Osteocyte (in vitro differentiated cells): ENCODE measurements at places on chromosomes 7 and 10. TPM values are rescaled to one million over a fixed set of nuclear protein-coding genes. Genes with fewer than 3 reads are reported as not detected.

GRCh38 chr10:113067501-113067900 lies 117.5 kb downstream of the TCF7L2 start:
- peaks cover 23% of the 10 kb centered on the region for H3K36me3 ChIP-seq
- no peaks in the 10 kb centered on the region for H3K27me3 ChIP-seq
- H3K4me1 ChIP-seq: peaks cover 9% of the 10 kb centered on the region

DNA sequence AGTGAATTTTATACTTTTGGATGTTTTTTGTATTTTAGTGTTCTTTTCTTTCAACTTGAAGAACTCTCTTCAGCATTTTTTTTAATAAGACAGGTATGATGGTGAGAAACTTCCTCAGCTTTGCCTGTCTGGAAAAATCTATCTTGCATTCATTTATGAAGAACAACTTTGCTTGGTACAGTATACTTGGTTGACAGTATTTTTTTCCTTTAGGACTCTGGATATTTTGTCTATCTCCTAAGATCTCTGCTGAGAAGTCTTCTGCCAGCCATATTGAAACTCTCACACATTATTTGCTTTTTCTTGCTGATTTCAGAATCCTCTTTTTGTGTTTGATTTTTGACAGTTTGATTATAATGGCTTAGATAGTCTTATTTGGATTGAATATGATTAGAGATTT lies 405.0 kb upstream of the GHITM start:
- H3K4me1 ChIP-seq: no peaks in the 10 kb centered on the region
- no peak overlapping the region for H3K27ac ChIP-seq
- DNase-seq: no peak
- peaks cover 3% of the 10 kb centered on the region for H3K27me3 ChIP-seq
- no peak overlapping the region for H3K4me3 ChIP-seq

DNA sequence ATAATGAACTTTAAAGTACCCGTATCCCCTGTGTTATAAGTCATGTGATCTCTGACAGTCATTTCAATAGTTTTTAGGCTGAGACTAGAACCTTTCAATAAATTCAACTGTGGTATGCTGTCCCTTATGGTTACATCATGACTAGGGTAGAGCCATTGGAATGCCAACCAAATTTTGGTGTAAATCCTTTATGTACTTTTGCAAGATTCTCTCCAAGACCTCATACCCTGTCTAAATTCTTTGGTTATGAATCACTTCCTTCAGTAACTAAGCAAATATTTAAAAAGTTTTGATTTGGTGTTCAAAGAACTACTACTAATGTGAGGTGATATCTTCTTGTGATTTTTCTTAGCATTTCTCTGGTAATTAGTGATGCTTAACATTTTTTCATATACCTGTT lies 20.8 kb upstream of the OR6B1 start:
- DNase-seq: no peak
- H3K27ac ChIP-seq: peak overlapping the region; percentile 65
- no peaks in the 10 kb centered on the region for H3K27me3 ChIP-seq
- H3K4me1 ChIP-seq: peaks cover 22% of the 10 kb centered on the region
- no peak overlapping the region for H3K4me3 ChIP-seq
- H3K36me3 ChIP-seq: no peaks in the 10 kb centered on the region

FBXW4 gene
- total RNA-seq: 44.6 and 51.5 TPM in 2 replicates

- H3K27me3 ChIP-seq: no peaks in the 10 kb centered on the region
- no peak overlapping the region for H3K27ac ChIP-seq
- H3K36me3 ChIP-seq: no peaks in the 10 kb centered on the region
- H3K4me3 ChIP-seq: no peak overlapping the region
Observed at GRCh38 chr10:30829901-30830300, 200.3 kb upstream of the LYZL2 start.

GRCh38 chr10:113097036-113097435 lies 147.0 kb downstream of the TCF7L2 start:
- DNase-seq: no peak
- H3K4me1 ChIP-seq: peaks cover 47% of the 10 kb centered on the region
- H3K36me3 ChIP-seq: peaks cover 48% of the 10 kb centered on the region
- peak overlapping the region; percentile 75 for H3K27ac ChIP-seq
- no peak overlapping the region for H3K4me3 ChIP-seq
- no peaks in the 10 kb centered on the region for H3K27me3 ChIP-seq

CALML3 gene
- not detected in 2 replicates for total RNA-seq

GRCh38 chr7:69677054-69677852 lies 79.0 kb downstream of the AUTS2 start:
- peak overlapping the region; percentile 68 for H3K27ac ChIP-seq
- H3K27me3 ChIP-seq: no peaks in the 10 kb centered on the region
- no peak for DNase-seq
- H3K4me1 ChIP-seq: peaks cover 31% of the 10 kb centered on the region
- H3K4me3 ChIP-seq: peak overlapping the region; percentile 19

- peaks cover 12% of the 10 kb centered on the region for H3K4me1 ChIP-seq
- no peak overlapping the region for H3K27ac ChIP-seq
- H3K27me3 ChIP-seq: peaks cover 7% of the 10 kb centered on the region
Observed at GRCh38 chr7:101733713-101734475, 83.5 kb upstream of the CUX1 start.

DNA sequence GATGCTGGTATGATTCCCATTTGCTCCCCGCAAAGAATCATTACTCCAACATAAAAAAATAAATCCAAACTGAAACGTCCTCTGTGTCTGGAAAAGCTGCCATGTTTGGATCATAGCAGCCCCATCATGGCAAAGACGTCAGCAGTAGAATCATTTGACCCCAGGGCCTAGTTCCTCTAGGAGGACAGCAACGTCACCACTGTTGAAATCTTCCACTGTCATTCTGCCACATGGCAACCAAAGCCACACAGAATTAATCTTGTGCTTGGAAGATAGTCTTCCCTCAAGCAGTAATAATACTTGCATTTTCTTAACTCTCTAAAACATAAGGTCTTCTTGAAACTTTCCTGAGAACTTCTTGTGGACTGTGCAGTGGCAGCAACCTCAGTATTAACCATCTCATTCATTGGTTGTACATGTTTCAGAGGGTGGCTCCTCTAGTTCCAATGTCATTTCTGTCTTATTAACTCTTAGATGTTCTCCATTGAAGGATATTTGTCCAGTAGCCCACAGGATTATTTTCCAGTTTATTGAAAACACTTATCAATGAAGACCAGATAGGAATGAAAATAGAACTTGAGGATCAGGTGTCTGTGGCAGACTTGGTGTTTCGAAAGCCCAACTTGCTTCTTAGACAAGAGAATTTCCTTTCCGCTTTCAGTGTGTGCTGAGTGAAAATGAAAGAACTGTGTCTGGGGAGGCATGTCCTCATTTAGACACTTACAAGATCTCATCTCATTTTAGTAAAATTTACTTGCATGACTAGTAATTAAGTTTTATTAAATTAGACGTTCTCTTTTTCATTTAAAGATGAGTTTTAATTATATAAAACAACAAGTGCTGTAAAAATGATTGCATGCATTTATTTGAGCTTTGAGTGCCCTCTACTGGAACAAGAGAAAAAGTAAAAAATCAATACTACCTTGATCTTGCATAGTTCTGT lies 28.9 kb upstream of the INHBA start:
- no peak for DNase-seq
- H3K36me3 ChIP-seq: no peaks in the 10 kb centered on the region

DNA sequence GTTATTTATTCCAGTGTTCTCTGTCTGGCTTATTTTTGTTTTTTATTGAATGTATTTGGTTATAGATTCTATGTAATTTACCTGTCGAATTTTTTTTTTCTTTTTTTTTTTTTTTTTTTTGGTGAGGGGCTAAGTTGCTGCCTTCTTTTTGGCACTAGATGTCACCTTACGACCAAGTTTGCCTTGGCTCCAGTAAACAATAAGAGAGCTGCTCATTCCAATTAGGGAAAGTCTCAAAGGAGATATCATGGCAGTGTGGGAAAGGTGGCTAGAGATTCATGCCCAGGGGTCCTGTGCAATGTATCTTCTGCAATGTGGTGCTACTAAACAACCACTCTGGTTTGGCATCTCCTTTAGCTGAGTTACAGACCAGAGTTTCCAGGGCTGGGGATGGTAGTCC lies 84.0 kb downstream of the PTPN20 start:
- H3K4me3 ChIP-seq: no peak overlapping the region
- DNase-seq: no peak
- peaks cover 17% of the 10 kb centered on the region for H3K27me3 ChIP-seq
- H3K36me3 ChIP-seq: no peaks in the 10 kb centered on the region
- H3K27ac ChIP-seq: no peak overlapping the region
- no peaks in the 10 kb centered on the region for H3K4me1 ChIP-seq

ECD gene
- total RNA-seq: 32.3 and 34.1 TPM in 2 replicates

- no peaks in the 10 kb centered on the region for H3K27me3 ChIP-seq
- no peak overlapping the region for H3K27ac ChIP-seq
- no peak for DNase-seq
- no peaks in the 10 kb centered on the region for H3K36me3 ChIP-seq
- H3K4me3 ChIP-seq: no peak overlapping the region
- peaks cover under 1% of the 10 kb centered on the region for H3K4me1 ChIP-seq
Observed at GRCh38 chr10:54496852-54497251, 304.2 kb downstream of the PCDH15 start.

DNA sequence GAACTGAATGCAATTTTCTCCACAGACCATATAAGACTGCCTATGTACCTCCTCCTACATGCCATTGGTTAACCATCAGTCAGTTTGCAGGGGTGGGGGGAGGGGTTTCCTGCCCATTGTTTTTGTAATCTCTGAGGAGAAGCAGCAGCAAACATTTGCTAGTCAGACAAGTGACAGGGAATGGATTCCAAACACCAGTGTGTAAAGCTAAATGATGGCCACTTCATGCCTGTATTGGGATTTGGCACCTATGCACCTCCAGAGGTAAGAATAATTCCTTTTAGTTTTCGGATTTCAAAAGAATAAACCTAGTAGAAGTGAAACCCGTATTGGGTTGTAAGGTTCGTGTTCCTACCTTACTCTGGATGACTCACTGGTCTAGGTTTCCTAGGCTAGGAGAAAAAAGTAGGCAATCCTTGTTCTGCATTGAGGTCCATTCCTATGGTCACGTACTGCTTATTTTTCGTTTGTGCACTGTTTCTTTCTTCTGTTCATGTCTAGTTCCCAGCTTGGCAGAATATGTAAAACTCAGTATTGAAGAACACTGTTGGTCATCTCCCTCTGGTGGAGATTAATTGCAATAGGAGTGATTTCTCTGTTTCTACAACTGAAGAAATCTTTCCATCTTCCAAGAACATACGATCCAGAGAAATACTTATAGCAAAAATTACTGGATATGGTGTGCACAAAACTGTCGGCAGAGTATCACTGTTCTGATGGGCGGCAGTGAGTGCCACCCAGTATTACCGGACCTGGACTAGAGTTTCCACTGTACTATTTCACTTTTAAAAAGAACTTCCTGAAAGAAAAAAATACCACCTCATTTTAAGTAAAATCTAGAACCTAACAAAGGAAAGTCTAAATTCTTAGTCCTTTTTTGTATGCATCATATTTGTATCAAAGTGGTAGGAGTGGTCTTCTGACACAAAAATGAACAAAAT lies at the start of gene AKR1C3:
Gene AKR1C3, plus strand, starts transcription at position 150 of the 941 bp plus-strand sequence. Its CDS starts 31 bp downstream, at position 181.
- no peak within 1 kb of the TSS for H3K4me3 ChIP-seq
- peaks cover 2% of the 10 kb centered on the region for H3K4me1 ChIP-seq
- no peak for DNase-seq
- H3K27me3 ChIP-seq: peaks cover 20% of the 10 kb centered on the region
